Body of pancreas (tissue), 4 donors: ENCODE measurements at places on chromosomes 4 and X. TPM values are rescaled to one million over a fixed set of nuclear protein-coding genes. Genes with fewer than 3 reads are reported as not detected.

- no peak for DNase-seq
Measured at GRCh38 chrX:34903316-34903715, 39.3 kb upstream of the FAM47B start.

Gene MAP3K15
- 0.33 TPM for total RNA-seq

Gene TSPAN6
- 8.2 TPM for total RNA-seq

DNA sequence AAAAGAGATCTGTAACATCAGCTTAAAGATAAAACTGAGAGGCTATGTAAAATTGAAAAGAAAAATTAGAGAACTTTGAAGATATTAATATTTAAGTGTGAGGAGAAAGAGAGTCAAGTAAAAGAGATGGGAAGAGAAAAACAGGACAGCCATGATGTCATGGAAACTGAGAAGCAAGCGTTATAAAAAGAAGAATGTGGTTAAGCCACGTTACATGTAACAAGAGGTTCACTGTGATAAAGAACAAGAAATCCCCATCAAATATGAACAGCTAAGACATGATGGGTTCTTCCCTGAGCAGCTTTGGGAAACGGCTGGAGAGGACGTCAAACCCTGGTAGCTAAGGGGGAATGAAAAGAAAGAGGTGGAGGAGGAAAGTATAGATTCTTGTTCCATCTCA, 1269.3 kb upstream of the TENM3 start:
- DNase-seq, result no peak

Gene RASL11B
- 1.3 TPM for total RNA-seq

DNA sequence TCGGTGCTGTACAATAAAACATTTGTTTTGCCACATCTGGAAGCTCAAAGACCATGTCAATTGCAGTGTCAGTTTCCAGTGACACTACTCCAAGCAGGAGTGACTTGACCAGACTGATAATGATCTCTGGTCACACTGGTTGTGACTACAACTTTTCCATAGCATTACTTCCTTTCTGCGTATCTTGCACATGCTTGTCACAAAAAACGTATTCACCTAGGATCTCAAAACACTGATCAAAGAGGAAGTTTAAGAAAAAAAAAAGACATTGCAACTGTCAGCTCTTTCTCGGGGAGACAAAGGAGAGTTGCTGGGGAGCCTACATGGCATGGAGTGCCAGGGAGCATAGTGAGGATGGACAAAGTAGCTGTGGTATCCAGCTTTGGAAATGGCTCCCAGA, 60.6 kb downstream of the OPHN1 start:
- DNase-seq, result no peak

DNA sequence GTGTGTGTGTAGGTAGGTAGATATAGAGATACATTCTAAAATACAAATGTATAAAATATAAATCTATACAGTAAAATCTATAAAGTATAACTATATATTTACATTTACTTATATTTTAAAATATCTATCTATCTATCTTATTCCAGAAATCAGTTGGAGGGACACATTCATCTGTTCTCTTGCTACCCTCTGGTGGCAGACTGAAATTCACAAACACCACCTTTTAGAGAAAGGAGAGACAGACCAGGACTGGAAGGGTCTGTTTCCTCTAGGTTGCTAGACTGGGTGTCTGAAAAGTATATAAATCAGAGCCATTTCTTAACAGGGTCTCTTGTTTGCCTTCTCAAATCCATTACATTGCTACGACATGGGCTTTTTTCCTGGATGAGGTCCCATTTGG, 343.0 kb downstream of the OPHN1 start:
- no peak for DNase-seq

GRCh38 chr4:579543-580175, 3.6 kb upstream of the TMEM271 start:
- no peak for DNase-seq

GRCh38 chr4:33785843-33786242, 2458.5 kb downstream of the ARAP2 start:
- DNase-seq, result no peak

DNA sequence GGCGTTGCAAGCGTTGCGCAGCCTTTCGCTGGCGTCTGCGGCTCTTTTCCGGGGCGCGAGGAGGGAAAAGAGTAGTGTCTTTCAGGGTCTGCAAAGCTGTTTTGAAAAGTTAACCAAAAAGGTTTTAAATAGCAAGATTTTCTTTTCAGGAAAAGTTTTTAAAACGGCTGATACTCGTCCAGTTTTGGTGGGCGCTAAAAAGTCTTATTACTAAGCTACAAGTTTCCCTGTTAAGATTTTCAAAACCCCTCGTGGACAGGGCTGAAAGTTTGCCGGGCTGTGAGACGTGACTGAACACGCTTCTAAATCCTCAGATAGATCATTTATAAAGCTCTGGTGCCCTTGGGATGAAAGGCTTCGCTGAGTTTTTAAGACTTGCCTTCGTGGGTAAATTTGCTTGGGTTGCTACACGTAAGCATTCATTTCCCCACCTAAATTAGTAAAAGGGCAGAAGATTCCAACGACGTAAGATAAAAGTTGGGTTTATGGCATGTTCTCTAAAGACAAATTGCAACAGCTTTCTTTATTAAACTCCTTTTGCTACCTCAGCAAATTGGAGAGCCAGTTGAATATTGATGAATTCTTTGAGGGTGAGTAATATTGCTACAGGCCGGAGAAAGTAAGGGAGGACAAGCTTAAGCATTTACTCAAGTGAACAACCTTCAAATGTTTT, 91.5 kb downstream of the HPRT1 start:
- no peak for DNase-seq

DNA sequence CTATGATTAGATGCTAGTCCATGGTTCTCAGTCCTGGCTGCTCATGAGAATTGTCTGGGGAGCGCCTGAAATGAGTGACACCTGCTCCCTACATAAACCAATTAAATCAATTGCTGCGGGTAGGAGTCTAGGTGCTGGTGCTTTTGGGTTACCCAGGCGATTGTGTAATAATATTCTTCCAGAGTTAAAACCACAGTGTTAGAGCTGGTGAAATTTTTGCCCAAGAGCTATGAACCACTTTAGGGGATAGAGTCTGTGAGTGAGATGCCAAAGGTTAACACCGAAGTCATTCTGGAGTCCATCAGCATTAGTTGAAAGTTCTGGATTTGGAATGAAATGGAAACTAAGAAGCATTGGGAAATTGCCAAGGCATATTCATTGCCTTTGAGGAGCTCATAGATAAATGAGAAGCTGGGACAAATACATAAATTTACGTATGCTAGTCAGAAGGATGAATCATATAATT, 15.3 kb downstream of the PDK3 start:
- DNase-seq, result no peak

DNA sequence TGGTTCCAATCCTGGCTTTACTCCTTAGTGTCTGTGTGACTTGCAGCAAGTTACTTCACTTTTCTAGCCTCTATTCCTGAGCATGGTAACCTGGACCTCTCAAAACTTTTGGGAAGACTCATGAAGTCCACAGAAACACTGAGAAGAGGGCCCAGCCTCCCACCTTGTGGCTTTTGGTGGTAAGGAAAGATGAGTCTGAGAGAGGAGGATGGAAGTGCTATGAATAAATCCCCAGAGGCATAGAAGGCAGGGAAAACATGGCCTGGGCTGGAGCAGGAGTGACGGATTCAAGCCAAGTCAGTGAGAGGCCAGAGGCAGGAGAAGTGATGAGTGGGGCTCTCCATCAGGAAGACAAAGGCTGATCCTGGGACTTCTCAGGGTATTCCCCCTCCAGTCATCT, 10.9 kb upstream of the MAGEA4 start:
- no peak for DNase-seq

Gene PRDM8
- 2.6 TPM for total RNA-seq

DNA sequence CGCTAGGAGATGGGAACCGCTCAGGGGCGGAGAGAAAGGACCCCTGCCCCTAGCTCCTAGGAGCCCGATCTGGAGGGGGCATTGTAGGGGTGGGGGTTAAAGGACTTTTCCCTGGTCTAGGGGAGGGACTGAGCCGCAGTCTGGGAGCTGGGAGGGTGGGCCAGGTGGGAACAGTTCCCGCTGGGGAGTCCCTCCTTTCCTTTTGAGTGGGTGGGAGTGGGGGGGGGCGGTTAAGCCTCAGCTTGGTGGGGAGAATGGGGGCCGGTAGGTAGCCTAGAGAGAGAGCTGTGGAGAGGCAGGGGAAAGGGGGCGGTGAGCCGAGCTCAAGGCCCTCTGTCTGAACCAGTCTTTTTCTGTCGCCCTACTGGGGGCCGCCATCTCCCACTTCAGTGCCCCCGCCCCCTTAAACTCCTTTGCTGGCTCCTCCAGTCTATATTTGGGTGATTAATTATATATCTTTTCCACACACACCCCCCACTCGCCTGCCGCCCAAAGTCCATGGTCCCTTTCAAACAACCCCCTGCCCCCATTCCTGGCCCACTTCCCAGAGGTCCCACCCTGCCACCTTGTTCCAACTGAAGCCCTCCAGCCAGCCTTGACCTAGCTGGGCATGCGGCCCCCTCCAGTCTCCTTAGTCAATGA, 822 bp downstream of the ZNF275 start:
- DNase-seq, result no peak

- DNase-seq, result peak; percentile 31
Measured at GRCh38 chr4:145154573-145154972, 25.8 kb downstream of the OTUD4 start.

GRCh38 chr4:6960154-6960553, 50.5 kb downstream of the TBC1D14 start:
- no peak for DNase-seq

DNA sequence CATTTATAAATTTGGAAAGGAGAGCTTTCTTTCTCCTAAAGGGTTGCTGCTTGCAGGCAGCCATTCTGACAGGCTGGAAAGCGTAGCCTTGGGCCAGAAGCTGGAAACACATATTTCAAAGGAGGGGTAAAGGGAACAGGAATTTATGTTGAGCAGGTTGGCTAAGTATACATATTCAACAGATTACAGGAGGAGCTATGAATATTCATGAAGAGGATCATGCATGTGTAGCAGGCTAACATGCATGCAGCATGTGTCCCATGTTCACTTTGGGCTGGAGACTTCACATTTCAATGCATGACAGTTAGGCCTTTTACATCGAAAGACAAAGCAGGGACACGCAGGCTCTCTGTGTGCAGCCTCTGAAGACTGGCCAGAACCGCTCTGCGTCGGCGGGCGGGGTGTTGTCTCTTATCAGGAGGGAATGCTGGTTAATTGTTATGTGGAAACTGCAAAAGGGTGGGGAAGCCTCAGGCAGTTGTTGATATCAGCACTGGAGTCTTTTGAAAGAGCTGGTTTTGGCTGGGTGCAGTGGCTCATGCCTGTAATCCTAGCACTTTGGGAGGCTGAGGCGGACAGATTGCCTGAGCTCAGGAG, 31.5 kb downstream of the CASP3 start:
- no peak for DNase-seq

GRCh38 chrX:104961926-104962325, 258.6 kb downstream of the TEX13A start:
- DNase-seq, result no peak

Gene GAB3
- 0.66 TPM for total RNA-seq

Gene ARFIP1
- 13.8 TPM for total RNA-seq

- no peak for DNase-seq
Measured at GRCh38 chr4:94346541-94346940, 3.9 kb upstream of the HPGDS start.

Gene NMU
- not detected for total RNA-seq

DNA sequence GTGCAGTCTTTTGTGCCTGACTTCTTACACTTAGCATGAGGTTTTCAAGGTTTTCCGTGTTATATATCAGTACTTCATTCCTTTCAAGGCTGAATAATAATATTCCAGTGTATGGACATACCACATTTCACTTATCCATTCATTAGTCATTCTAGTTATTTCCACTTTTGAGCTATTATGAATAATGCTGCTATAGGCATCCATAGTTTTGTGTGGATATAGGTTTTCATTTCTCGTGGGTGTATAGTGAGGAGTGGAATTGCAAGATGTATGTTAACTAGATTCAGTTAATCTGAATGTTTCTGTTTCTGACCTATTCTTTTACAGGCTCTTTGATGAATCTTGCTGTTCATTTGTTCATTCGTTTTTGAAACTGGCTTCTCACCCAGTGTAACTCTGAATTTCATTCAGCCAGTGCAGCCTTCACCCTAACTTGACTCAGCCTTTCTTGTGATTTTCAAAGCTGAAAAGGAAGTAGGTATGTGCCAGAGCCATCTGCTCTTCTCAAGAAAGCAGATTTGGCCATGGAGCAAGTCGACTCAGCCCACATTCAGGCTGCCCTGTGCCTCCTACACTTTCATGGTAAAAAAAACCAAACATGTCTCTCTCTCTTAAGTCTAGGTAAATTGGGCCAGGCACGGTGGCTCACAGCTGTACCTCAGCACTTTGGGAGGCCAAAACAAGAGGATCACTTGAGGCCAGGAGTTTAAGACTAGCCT, 56.3 kb upstream of the NOCT start:
- no peak for DNase-seq

DNA sequence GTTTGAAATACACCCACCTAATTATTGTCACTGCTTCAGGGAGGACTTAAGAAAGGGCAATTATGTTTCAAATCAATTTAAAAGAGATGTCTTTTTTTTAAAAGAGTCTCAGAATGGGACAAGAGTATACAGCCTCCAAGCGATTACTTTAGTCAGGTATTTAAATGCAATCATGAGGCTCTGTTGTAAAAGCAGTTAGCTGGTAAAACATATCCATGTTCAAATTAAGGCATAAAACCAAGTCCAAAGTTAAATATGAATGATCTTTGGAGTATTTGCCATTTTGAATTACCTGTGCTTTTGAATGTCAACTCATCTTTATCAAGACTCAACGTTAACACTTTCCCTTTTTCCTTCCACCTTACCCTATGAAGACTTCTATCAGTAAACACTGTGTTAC, 13.7 kb downstream of the RPS6KA6 start:
- DNase-seq, result no peak

Gene SERPINA7
- total RNA-seq, result not detected

GRCh38 chr4:184649971-184650855, 675 bp downstream of the PRIMPOL start:
- no peak for DNase-seq

DNA sequence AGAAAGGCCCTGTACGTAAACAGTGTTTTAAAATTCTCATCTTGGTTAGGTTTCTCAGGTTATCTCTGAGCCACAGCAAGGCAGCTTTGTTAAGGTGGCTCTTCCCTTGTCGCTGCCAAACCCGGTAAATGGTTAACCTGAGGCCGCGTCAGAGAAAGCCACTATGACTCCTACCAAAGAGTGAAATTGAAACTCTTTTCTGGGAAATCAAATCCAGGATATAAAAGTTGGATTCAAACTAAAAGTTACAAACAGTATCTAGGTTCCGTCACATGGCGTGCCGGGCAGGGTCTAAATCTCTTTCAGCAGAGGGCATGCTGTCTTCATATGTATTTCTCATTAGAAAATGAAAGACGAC, 433 bp downstream of the MMAA start:
- DNase-seq, result peak; percentile 86

Gene HAND2
- total RNA-seq, result 11.4 TPM

GRCh38 chr4:113052379-113052951, 3.0 kb downstream of the ANK2 start:
- DNase-seq, result no peak

GRCh38 chr4:84866295-84866694, 100.2 kb downstream of the WDFY3 start:
- no peak for DNase-seq

Gene ARHGAP36
- not detected for total RNA-seq

DNA sequence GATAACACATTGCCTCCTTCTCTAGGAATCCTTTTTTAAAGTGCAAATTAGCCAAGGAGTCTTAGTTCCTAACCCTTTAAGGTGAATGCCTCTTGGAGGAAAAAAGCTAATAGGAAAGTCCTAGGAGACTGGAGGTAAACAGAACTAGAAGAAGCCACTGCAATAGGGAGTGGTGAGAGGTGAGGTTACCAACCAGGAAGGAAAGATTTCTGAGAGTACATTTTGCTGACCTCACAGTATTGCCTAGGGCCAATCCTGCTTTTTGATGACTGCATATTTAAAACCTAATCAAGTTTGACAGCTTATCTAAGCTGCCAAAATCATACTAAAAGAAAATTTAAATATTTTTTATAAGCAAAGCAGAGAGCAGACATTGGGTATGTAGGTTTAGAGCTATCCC, 7.3 kb upstream of the CUL4B start:
- no peak for DNase-seq

Gene EXOC1
- 16.9 TPM for total RNA-seq
